ENCODE measurements at places on chromosomes 4 and X.

- no peak for DNase-seq
Observed at GRCh38 chr4:3098346-3098745, 23.9 kb downstream of the HTT start.

GRCh38 chr4:118833192-118833820 is 2.6 kb downstream of the SEC24D start:
- DNase-seq: no peak

- DNase-seq: no peak
Observed at GRCh38 chr4:89316931-89317366, 9.3 kb upstream of the GPRIN3 start.

DNA sequence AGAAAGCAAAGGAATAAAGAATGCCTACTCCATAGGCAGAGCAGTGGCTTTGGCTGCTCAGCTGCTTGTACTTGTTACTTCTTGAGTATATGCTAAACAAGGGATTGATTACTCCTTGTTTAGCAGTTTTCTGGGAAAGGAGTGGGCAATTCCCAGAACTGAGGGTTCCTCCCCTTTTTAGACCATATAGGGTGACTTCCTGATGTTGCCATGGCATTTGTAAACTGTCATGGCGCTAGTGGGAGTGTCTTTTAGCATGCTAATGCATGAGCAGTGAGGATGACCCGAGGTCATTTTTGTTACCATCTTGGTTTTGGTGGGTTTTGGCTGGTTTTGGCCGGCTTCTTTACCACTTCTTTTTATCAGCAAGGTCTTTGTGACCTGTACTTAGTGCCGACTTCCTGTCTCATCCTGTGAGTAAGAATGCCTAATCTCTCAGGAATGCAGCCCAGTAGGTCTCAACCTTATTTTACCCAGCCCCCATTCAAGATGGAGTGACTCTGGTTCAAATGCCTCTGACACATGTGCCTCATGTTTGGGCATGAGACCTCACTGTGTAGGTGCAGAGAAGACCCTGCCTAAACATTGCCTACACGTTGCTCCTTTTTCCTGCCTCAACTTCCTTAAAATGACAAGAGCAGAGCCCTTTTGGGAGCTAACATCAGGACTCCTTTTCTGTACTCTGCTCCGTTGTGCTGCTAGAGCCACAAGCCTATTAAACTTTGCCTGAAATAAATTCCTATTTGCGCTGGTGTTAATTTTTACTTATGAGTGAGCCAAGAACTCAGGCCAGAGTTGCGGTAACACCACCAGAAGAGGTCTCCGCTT is 21.0 kb upstream of the UBA6 start:
- no peak for DNase-seq

DNA sequence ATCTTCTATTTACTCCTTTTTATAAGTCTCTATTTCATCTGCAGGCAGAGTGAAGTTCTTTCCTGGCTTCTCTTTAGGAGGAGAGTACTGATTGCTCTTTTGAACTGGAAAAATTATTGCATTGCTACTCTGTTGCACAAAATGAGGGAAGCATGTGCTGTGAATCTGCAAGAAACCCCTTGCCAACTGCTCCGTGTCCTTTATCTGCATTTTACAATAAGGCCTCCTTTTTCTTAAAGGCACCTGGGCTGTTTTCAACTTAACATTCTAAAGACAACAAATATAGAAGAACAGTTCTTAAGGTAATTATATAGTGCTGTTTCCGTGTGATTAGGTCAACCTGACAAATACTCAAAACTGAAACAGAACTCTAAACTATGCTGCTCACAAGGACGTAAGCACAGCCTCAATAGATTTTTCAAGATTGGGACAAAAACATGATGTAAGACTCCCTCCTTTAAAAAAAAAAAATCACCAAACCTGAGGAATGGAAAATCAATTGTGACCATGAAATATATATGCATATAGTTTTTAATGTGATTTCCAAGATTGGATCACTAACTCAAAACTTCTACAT is 716.6 kb upstream of the INTU start:
- no peak for DNase-seq

- no peak for DNase-seq
Observed at GRCh38 chr4:41550308-41550707, 12.4 kb downstream of the LIMCH1 start.

DNA sequence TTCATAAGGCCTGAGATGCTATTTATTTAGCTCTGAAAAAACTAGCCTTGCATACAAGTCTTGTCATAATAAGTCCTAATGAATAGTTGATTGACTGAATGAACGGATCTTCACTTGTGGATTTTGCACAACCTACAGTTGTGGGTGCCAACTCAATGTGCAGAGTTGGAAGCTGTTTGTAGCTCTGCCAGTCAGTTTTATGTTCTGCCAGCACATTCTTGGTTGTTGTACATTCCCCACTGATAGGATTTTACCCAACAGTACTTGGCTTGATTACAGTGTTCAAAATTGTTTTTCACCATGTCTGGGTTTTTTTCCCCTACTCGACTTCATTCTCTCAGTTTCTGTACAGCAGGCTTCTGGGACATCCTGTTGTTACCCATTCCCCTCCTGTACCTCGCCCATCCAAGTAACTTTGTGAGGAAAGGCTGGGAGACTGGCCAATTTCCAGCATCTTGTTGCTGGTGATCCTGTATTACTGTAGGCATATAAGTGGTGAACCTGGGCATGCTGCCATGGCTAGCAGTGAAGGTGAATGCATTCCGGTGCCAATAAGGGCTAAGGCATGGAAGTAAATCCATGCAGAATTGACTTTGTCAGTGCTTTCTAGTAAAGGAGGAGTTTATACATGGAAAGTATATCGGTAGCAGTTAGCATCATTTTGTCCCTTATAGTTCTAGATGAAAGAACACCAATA is 22.8 kb downstream of the IL1RAPL1 start:
- no peak for DNase-seq

GRCh38 chr4:16159286-16159685 is 67.0 kb downstream of the TAPT1 start:
- no peak for DNase-seq

- DNase-seq: peak; percentile 12
Observed at GRCh38 chrX:130330706-130331105, 9.0 kb upstream of the SLC25A14 start.

DNA sequence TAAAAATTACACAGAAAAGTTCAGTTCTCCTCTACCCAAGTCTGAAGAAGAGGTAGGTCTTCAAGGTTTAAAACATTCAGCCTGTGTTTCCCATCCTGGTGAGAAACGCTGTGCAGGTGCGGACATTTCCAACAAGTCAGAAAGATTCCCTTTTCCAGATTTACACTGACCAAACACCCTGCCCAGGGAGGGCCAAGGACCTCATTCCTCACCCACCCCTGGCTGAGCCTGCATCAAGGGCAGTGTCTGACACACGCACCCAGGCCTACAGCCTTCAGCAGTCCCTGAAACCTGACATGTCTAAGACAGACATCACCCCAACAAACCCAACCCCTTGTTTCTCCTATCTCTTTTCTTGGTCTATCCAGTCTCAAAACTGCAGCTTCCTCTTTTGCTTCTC is 105.9 kb downstream of the APBB2 start:
- DNase-seq: no peak
